Activated CD4-positive, alpha-beta T cell treated with anti-CD3 and anti-CD28 coated beads for 1 hour (primary cell): ENCODE measurements at places on chromosomes 13 and 19.

DNA sequence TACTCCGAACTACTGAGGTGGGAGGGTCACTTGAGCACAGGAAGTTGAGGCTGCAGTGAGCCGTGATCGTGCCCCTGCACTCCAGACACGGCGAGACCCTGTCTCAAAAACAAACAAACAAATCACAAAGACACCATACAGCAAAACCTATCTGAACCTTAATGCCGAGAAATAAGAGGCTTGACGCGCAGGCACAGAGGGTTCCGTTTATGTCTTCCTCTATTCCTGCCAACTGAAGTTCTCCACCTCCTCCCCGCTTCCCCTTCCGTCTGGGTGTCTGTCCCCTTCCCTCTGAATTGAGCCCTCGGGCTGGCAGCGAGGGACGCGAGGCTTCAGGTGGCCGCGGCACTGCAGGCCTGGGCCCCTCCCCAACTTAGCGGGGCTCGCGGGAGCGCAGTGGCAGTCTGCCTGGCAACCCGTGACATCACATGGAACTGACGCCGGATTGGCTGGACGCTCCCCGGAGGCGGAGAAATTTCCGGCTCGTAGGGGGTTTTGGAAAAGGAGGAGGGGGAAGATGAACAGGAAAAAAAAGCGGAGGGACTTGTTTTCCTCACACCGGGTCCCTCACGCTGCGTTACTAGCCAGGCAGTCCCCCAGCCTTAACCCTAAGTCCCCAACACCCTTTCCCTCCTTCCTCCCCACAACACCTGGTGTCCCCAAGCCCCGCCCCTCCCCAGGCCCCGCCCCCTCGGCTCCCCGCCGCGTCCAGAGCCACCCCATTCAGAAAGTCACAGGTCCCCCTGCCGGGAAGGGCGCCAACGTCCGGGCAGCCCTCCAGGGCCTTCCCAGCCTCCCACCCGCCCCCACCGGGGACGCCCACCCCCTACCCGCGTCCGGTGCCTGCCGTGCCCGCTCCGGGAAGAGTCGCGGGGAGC, 1.1 kb upstream of the MYBPC2 start:
- DNase-seq, result peak; percentile 86

GRCh38 chr19:45763691-45764294, 5.3 kb downstream of the SIX5 start:
- DNase-seq, result no peak

DNA sequence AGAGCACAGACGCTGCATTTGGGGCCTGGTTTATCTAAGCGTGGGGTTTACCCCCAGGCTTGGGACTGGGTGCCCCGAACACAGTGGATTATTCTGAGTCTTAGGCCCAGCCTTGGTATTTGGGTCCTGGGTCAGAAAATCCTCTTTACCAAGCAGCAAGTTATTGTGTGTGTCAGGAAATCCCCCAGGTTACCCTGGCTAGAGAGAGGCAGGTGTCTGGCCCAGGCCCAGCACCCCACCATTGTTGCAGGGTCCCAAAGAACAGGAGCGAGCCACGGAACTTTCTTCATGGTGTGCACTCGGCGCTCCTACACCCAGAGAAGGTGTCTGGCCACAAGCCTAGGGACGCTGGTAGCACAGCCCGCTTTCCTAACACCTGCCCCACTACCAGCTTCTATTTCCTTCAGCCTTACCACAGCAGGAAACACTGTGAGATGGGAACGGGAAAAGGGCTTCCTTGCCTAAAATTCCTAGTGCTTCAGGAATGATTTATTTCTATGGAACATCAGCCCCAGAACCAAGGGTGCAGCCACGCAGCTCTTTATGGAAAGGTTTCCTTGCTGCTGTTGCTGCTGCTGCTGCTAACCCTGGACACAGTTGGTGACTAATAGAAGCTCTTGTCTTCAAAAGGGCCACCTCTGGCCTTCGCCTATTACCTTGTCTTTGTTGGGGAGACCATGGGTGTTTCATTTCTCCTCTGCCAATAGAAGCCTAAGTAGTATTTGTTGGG, 7.4 kb upstream of the CDX2 start:
- no peak for DNase-seq

DNA sequence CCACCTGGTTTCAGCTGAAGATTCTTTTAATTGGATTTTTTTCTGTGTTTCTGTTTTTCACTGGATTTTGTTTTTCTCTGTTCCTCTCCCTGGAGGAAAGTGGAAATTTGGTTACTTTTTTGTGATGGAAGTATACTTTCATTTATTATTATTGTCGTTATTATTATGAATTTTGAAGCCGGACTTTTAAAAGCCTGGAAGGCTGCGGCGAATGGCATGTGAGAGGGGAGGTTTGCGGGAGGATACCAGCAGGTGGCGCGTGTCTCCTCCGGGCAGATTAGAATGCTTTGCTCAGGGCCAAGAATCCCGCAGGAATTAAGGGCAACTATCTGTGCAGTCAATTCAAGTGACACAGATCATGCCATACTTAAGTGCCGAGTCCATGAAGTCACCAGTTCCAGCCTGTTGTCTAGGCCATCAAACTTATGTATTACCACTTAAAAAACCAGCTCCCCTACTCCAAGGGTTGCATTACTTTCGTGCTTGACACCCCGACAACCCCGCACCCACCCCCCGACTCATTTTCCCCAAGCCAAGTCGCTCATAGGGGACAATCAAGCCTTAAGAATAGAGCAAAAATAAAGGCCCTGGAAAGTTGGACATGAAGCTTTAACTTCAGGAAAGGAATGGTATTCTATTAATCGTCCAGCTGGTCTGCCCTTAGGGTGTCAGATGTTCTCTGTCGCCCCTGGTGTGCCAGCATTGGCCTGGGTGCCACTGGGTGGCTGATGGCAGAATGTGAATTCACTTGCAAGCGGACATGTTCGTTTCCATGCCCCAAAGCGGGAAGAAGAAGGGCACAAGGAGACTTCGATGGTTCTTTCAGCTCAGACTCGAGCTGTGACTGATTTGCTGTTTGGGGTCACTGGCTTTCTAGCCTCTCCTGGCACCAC, 1.3 kb upstream of the LRCH1 start:
- peak; percentile 40 for DNase-seq

DNA sequence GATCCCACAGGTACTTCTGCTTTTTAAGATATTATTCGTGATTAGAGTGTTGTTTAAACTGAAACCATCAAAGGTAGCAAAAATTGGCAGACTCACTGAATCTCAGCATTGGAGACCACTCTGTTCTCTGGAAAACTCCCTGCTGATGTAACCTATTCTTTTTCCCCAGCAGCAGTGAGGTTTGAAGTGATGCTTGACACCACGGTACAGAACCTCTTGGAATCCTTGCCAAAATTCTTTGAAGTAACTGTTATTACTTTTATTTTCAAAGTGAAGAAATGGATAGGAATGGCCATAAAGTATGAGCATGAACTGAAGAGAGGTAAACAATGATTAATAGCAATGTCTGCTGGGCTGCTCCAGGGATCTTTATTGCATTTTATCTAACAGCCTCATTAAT, 66.4 kb upstream of the KL start:
- no peak for DNase-seq

DNA sequence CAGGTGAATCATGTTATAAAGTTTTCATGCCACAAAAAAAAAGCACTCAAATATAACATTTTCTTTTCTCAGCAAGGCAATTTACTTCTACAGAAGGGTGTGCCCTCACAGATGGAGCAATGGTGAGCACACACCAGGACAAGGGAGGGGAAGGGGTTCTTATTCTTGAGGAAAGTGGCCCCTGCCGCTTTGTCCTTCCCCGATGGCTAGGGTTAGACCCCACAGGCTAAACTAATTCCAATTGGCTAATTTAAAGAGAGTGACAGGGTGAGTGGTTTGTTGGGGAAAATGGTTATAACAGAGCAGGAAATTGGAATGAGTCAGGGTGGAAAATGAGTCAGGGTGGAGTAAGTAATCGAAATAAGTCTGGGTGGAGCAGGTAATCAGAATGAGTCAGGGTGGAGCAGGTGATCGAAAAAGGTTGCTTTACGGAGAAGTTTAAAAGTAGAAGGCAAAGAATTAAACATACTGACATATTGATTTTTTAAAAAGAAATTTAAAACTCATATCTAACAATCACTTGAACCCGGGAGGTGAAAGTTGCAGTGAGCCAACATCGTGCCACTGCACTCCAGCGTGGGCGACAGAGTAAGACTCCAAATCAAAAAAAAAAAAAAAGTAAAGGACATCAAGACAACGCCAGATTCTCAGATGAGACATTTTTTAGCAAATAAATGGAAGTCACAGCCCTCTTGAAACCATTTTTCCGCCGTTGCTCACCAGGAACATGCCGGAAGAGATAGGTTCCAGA, 813 bp downstream of the ZNF562 start:
- no peak for DNase-seq

DNA sequence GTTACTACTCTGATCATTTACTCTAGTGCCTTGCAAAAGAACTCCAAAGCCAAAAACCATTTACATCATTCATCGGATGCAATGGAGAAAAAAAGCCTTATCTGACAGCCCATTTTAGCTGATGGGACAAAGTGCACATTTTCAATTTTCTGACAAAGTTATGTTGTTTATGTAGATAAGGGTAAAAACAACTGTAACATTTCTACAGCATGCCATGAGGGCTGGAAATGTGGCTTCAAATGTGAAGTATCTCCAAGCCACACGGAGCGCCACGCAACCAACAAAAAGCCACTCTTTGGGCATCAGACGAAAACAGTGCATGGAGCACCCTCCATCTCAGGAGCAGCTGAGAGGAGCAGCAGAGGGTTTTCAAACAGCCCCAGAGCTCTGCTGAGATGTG, 364.6 kb upstream of the ZNF507 start:
- no peak for DNase-seq

DNA sequence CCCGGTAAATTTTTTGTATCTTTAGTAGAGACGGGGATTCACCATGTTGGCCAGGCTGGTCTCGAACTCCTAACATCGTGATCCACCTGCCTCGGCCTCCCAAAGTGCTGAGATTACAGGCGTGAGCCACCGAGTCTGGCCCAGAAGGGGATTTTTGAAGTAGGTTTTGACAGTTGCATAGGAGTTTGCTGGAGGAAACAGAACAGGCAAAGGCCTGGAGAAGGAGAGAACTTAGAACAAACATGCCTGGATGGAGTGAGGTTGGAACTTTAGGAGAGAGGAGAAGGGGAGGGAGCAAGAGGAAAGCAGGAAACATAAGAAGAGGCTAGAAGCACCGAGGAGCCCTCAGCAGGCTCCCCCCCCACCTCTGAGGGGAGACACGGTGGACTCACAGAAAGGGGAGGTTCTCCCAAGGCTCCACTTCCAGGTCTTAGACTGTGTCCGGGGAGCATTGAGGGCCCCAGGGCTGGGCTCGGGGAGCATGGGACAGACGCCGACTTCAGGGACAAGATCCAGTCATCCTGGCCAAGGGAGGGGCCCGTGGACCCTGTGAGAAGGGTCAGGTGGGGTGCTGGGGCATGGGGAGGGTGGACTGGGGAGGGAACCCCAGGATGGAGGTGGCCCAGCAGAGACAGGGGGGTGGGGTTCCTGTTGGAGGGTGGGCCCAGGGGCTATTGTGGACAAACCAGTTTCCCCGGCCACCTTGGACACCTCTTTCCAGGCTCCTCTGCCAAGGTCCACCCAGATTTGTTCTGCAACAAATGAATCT, 1.8 kb upstream of the FBN3 start:
- DNase-seq, result no peak

DNA sequence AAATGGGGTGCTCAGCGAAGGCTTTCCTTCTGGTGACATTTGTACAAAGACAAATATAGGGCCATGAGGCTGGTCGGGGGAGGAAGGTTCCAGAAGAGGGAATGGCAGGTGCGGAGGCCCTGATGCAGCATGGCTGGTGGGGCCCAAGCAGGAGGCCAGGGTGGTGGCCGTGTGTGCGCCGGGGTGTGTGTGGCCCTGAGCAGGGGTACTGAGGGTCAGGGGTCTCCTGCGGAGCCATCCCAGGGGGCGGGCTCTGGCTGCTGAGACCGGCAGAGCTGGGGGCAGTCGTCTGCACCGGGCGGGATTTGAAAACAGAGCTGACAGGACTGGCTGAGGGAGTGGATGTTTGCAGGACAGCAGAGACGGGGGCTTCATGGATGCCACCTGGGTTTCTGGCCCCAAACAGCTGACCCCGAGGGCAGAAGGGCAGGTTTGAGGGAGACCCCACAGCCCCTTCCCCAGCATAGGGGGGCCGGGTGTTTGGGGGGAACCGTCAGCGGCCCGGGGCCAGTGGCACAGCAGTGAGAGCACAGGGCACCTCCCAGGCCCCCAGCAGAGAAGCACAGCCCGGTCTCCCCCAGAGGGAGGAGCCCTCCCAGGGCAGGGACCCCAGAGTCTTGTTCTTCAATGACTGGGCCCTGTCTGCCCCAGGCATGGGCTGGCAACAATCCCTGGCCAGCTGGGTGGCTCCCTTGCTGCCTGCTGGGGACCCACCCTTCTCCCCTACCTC, 11.4 kb downstream of the PIAS4 start:
- DNase-seq, result no peak

DNA sequence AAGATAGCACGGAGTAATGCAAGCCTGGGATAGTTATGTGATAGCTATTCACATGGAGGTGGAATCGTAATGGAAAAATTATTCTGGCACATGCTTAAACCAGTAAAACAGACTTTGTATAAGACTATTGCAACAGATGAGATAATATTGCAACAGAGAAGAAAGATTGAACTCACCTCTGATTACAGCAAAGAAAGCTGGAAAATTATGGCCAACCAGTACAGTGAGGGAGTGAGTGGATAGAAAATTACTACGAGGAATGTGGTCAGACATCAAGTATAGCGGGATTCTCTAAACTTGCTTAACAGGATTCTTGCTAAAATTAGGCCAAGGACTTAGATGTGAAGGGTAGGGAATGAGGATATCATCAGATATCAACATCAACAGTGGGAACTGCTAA, 397.6 kb upstream of the KLHL1 start:
- DNase-seq, result no peak

DNA sequence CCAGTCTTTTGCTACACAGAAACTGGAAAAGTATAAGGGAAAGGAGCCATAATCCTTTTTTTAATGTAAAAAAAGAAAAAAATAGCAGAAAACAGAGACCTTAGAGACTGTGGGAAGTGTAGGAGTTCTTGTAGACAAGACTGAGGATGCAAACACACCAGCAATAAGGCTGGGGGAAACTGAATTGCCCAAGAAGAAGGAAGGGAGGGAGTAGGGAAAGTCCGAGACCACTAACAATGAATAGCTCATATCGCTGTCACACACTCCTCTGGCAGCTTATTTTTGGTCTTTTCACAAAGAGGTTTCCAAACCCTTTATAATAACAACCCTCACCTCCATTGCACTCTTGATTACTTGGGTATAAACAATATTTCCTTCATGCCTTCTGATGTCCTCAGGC, 952.0 kb downstream of the SLITRK5 start:
- DNase-seq, result no peak

DNA sequence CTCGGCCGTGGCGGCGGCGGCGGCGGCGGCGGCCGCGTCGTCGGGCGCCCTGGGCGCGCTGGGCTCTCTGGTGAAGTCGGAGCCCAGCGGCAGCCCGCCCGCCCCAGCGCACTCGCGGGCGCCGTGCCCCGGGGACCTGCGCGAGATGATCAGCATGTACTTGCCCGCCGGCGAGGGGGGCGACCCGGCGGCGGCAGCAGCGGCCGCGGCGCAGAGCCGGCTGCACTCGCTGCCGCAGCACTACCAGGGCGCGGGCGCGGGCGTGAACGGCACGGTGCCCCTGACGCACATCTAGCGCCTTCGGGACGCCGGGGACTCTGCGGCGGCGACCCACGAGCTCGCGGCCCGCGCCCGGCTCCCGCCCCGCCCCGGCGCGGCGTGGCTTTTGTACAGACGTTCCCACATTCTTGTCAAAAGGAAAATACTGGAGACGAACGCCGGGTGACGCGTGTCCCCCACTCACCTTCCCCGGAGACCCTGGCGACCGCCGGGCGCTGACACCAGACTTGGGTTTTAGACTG, 1.7 kb downstream of the SOX1 start:
- DNase-seq, result no peak
